ENCODE measurements at places on chromosomes 4 and X.

DNA sequence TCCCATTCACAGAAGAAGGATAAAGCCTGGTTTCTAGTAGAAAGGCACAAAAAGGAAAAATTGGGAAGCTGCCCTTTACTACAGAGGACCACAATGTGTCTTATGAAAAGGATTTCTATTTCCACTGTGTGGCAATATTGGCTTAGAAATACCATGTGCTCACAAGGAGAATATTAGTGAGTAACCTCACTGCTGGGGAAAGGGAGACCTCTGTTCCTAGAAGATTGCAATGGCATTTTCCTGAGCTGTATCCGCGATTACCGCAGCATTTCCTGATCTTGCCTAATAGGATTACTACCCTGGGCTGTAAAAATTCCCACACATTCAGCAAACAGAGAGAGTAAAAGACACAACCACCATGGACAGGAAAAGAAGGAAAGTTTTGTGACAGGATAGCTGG is 308.8 kb upstream of the TECRL start:
- DNase-seq = no peak

GRCh38 chrX:24229400-24229879 is 79.9 kb downstream of the ZFX start:
- no peak for DNase-seq

DNA sequence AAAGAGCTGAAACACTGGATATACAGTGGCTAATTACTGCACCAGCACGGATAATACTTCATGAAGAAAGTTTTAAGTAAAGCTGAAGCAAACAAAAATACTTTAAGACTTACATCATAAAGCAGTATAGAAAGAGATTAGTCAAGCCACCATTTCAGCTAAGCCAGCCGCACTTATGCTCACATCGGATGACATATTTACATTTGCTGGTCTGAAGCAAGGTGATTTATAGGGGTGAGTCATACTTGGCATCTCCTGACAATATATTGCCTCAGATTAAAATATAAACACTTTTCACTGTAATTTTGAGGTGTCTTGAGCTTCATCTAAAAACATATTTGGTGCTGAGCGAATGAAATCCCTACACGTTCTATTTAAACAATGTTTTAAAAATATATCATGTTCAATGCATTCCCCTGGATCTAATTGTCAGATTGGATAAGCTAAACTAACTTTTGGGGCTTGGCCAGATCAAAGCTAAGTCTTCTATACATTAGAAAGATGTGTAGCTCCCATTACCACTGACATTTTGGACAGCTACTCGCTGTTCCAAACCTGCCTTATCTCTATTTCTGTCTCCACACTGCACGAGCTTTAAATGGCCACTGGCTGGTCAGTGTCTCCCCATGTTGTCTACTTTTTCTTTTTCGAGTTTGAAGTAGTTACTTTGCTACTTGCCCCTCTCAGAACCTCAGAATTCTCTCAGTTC is 103.2 kb downstream of the VCX2 start:
- DNase-seq = no peak

GRCh38 chrX:13659063-13659462 is 6.1 kb downstream of the TCEANC start:
- DNase-seq = no peak

- no peak for DNase-seq
Observed at GRCh38 chr4:2800691-2801596, 8.1 kb downstream of the SH3BP2 start.

DNA sequence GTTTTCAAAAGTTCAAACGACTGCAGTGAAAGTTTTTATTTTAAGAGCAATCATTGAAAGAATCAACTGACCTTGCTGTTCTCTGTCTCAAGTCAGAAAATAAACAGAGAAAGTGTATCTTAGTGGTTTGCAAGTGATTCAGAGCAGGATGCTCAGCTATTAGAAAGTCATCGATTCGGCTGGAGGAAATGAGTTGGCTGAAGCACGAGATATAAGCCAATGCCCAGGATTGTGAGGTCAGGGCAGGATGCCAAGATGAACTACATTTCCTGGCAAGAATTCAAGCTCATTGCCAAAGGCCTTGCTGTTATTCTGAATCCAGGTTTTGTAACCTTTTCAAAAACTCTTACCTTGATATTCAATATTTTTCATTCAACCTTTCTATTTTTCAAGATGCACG is 541.4 kb upstream of the BOD1L1 start:
- DNase-seq = no peak

DNA sequence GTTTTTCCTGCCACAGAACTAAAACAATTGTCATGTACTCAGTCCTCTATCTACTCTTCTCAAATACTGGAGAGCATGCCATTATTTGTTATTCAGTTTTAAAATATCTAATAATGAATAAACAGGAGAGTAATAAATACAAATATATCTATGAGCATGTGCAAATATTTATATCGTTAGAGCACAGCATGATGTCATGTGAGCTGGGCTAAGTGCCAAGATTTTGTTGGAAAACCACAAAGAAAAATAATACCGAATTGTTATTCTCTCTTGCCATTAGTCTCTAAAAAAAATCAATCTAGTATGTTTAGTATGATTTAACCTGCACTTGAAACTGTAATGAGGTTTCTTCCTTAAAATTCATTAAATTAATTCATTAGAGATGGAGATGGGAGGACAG is 97.3 kb downstream of the DDX60 start:
- peak; percentile 31 for DNase-seq
